CD4-positive, alpha-beta T cell treated with Interleukin-6 at 100 ng/mL for 8 hours (primary cell): ENCODE measurements at places on chromosomes 4 and X.

- no peak for DNase-seq
Measured at GRCh38 chr4:113003841-113004240, 45.6 kb upstream of the ANK2 start.

DNA sequence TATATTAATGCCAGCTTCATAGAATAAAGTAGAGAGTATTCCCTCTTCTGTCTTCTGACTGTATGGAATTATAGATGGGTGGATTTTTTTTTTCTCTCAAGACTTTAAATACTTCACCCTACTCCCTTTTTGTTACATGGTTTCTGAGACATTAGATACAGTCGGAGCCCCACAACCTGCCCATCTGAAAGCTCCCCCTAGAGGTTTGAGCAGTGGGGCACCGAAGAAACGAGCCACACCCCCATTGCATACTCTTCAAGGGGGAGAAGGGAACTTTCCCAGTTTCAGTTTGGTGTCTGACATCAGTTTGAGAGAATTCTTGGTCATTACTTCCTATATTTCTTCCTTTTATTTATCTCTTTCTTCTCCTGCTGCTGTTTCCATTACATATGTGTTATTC lies 437.6 kb upstream of the AGA start:
- no peak for DNase-seq

GRCh38 chrX:84873176-84873575 lies 130.5 kb upstream of the APOOL start:
- no peak for DNase-seq

GRCh38 chr4:122711919-122712318 lies 20.6 kb upstream of the BBS12 start:
- no peak for DNase-seq

DNA sequence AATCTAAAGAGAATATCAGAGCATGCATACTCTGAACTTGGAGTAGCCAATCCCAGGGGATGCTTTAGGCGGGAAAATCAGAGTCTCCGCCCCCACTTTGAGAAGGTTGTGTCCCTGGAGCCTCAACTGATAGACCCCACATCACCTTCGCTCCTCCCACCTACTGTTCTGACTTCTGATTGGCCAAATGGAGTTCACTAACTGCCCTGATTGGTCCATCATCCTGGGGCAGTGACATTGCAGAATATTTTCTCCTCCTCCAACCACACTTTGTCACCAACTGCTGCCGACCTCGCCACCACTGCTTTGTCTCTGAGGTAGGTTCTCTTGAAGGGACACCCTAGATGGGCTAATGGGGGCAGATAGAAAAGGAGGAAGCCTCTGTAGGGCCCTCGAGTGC lies 22.7 kb upstream of the SPACA5B start:
- no peak for DNase-seq

- DNase-seq, result no peak
Measured at GRCh38 chr4:10066206-10066605, 44.9 kb upstream of the SLC2A9 start.

DNA sequence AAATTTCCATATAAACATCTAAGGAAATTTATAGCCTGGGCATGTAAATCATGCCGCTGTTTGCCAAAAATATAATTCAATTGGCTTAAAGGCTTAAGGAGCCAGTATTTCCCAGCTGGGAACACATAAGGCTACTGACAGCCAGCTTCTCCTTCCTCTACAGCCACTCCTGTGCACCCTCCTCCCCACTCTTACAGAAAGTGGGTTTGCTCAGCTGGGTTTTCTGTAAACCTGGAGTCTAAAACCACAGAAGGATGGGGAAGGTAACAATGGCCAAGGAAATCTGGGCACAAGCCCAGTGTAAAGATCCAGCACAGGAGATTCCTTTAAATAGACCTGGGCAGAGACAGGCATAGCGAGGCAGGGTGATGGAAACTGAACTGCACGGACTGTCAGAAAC lies 18.5 kb downstream of the ACSL1 start:
- DNase-seq, result no peak

GRCh38 chr4:1400831-1401408 lies 5.3 kb downstream of the NKX1-1 start:
- DNase-seq, result no peak

DNA sequence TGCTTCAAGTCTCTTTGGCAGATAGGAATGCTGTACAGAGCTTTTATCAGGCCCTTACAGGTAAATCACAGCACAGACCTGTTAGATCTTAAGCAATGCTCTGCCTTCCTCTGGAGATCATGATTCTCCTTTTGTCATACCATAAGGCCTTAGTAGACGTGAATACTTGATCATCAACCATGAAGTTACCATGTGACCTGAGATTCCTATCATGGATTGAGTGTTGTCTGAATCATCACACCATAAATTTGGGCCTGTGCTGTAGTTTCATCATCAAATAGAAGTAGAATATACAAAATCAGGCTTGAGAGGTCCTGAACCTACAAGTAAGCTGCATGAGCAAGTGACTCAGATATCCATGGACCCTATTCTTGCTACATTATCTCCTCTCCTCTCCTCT lies 466.8 kb upstream of the INTU start:
- DNase-seq, result no peak

GRCh38 chr4:140955641-140956040 lies 177.6 kb downstream of the RNF150 start:
- no peak for DNase-seq

DNA sequence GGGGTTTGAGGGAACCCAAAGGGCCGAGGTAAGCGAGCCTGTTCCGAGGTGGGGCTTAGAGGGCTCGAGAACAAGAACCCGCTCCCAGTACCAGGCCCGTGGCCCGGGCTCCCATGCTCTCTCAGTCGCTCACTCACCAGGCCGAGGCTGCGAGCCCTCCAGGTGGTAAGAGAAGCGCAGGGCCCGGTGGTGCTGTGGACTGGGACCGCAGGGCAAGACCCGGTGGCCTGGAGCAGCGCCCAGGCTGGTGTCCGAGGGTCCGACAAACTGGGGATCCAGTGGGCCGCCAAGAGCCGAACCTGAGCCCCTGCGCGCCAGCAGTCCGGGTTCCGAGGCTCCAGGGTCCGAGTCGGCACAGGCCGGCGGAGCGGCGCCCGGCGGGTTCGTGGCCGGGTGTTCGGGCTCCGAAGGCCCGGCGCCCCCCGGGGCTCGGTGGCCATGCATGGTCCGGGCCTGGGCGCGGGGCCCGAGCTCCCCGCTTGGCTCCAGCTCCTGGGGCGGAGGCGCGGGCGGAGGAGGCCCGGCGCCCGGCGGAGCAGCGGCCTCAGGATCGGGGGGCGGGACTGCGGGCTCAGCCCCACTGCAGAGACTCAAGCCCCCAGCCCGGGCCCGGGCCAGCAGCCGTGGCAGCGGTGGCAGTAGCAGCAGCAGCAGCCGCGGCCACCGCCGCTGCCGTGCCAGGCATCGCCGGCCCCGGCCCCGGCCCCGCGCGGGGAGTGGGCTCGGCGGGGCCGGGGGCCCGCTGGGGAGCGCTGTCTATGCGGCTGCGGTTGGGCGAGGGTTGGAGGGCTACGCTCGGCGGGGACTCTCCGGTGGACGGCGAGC lies 833 bp downstream of the FGD1 start:
- no peak for DNase-seq

- DNase-seq, result no peak
Measured at GRCh38 chr4:37393889-37394288, 149.3 kb downstream of the NWD2 start.

DNA sequence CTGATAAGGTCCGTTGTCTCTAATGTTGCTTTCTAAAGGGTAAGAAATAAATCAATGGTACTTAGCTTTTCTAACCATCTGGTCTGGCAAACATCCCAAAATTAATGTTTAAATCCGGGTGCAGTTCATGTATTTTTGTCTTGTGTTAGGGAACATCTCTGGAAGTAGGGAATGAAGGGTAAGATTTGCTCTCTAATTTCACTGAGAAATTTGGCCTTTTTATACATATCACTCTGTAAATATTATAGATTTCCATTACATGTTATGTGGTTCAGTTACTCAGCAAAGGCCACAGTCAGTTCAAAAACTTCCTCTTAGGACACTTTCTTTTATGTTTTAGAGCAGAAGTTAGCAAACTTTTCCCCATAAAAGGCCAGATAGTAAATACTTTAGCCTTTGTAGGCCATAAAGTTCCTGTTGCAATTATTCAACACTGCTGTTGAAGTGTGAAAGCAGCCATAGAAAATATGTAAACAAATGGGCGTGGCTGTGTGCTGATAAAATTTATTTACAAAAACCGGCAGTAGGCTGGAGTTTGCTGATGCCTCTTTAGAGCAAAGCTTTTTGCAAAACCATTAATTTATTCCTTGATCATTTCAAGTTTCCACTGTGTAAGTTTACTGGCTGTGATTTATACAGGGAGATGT lies 218.1 kb downstream of the ANTXR2 start:
- no peak for DNase-seq

- no peak for DNase-seq
Measured at GRCh38 chr4:85591406-85592098, 116.6 kb downstream of the ARHGAP24 start.

DNA sequence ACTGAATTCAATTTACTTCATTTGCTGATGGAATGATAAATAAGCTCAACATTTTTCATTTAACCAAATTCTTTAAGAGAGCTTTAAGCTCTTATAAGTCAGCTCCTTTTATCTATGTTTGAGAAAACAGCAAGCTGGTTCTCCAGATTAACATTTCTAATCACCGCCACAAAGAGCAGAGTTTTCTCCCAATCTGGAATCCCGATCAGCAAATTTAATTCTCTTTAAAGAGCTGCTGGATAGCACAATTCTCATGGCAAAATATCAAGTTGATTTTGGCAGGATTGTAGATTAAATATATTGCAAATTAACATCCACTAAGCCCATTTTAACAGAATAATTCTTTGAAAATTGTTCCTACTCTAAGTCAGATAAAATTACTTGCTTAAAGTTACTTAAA lies 48.8 kb downstream of the RPS6KA3 start:
- no peak for DNase-seq

DNA sequence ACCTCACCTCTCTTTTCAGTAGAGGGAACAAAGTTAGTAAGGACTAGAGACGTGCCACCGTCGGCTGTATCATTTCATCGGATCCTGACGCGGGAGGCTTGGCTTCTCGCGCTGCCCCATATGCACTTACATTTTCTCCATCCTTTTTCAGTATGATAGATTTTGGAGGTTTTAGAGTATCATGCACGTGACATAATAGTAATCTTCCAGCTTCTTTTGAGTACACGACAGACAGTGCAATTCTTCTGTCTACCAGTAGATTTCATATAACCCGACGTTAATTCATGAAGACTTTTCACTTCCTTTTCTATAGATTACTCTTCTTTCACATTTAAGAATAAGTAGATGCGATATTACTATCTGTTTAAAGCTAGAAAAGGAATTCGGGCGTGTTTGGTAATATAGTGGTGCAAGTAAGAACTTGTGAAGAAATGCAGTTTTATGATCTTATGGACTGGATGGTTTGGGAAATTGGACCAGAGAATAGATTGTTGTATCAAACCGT lies 1.0 kb downstream of the CDS1 start:
- DNase-seq, result no peak
